ENCODE measurements at places on chromosomes 16 and 17.
A peak's percentile ranks its signal among the peaks of the same experiment; 100 is the strongest.

- DNase-seq, result no peak
Measured at GRCh38 chr16:20859699-20860098, 40.5 kb downstream of the DCUN1D3 start.

GRCh38 chr16:67528222-67528869 is at the start of gene RIPOR1:
TSS of gene RIPOR1 (plus strand) at chr16:67528829. CDS start at chr16:67538447, 9,618 bp downstream.
- DNase-seq, result peak; percentile 47

GRCh38 chr16:14415291-14415690 is 214.8 kb downstream of the PARN start:
- DNase-seq, result no peak

DNA sequence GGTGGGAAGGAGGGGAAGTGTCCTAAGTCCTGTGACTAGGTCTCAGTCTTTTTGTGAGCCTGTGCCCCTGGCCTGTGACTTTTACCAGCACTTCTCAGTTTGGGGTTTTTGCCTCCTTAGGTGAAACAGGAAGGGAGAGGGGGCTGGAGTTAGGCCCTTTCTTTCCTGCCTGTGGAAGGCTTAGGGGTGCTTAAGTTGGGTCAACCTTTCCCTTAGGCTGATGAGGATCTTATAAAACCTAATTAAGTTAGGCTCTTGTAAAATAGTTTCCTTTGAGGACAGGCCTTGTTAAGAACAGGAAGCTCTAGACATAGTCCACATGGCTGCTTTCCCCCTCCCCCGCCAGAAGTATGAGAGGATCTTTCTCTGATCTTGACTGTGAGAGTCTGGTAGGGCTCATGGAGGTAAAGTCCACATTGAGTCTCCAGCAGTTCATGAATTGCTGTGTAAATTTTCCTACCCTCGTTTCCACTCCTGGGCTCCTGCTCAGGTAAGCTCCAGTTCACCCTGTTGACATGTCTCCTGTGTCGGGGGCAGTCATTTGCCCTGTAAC is 17.0 kb upstream of the DNASE1 start:
- DNase-seq, result no peak

- DNase-seq, result no peak
Measured at GRCh38 chr17:47009759-47010594, 30.9 kb upstream of the RPRML start.

- DNase-seq, result no peak
Measured at GRCh38 chr17:60139438-60140285, 10.1 kb upstream of the CA4 start.

DNA sequence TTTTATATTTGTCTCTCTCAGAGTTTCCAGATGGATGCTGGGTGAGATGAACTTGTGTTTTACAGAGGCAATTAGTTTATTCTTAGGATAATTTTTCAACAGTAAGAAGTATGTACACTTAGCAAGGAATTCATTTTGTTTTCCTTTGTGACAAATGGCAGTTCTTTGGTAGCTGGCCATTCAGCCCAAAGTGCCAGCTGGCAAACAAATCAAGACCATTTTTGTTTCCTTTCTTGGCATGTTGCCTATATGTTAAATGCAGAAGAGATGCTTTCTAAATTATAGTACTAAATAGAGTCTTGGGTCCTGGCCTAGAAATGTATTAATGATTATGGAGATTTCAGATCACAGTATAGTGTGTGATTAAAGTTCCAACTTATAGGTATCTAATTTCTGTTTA is 337.1 kb downstream of the CNTNAP4 start:
- no peak for DNase-seq

GRCh38 chr16:57618296-57619132 is 9.9 kb upstream of the ADGRG1 start:
- DNase-seq, result no peak
